ENCODE measurements at places on chromosomes 1 and 21. TPM values are rescaled to one million over a fixed set of nuclear protein-coding genes. Genes with fewer than 3 reads are reported as not detected.

Gene CLCA1
- total RNA-seq: 0.11 TPM

Gene RGS1
- total RNA-seq: 0.22 TPM

Gene GRHL3
- total RNA-seq: 1.5 TPM

Gene LCE1D
- not detected for total RNA-seq

Gene UTS2
- total RNA-seq: not detected

Gene SSU72
- 150 TPM for total RNA-seq

Gene CEP170
- 89.6 TPM for total RNA-seq

GRCh38 chr1:7726623-7727022, 44.5 kb upstream of the VAMP3 start:
- no peak for DNase-seq

DNA sequence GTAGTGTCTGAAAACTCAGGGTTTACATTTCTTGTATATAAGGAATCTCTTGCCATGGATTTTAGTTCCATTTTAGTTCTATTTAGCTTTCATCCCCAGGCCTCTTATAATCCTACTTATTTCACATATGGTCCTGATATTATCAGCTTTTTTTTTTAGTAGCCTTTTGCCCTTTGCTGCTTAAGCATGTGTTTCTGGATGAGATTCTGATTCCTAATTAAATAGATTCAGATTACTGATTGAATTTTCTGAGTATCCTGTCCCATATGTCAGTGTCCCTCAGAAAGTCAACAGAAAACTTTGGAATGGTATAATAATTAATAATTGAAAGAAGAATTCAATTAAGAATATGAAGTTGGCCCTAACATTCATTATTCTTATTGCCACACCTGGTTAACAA, 134.7 kb upstream of the HOOK1 start:
- DNase-seq: no peak

GRCh38 chr1:52343979-52344378, 22.0 kb downstream of the CC2D1B start:
- no peak for DNase-seq

GRCh38 chr1:6998267-6998666, 213.0 kb downstream of the CAMTA1 start:
- DNase-seq: peak; percentile 47

- no peak for DNase-seq
Observed at GRCh38 chr1:22339237-22339636, 112.4 kb upstream of the ZBTB40 start.

DNA sequence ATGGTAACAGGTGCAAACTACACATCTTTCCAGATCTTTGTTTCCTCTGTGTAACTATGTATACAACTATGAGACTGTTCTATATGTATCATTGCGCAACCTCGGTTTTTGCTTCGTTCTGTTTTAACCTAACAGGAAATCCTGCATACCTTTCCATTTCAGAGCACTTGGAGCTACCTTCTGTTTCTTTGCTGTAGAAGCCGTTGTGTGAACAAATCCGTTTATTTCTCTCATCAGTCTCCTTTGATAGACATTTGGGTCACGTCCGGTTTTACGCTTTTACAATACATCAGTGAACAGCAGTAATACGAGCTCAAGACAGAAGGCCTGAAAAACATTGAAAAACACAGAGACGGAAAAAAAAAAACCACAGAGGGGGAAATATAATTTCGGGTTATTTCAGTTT, 10.5 kb downstream of the ATP5IF1 start:
- no peak for DNase-seq

DNA sequence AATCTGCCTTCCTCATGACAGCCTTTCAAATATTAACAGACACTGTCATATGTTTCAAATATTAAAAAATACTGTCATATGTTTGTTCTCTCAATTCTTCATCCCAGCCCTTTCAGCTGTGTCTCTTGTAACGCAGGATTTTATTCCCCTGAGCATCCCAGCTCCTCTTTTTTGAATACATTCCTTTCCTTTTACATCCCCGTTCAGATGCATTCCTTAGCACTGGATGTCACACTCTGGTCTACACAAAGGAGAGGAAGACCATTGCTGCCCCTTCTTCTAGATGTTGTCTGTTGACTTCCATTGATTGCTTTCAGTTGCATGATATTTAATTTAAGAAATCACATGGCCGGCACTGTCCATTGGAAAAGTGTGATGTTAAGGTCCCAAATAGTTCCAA, 117.4 kb upstream of the PAXBP1 start:
- DNase-seq: no peak

GRCh38 chr1:14946684-14947238, 206.8 kb upstream of the TMEM51 start:
- no peak for DNase-seq

- no peak for DNase-seq
Observed at GRCh38 chr1:202982715-202983430, 15.8 kb upstream of the CYB5R1 start.

GRCh38 chr21:45320261-45321025, 32.7 kb upstream of the POFUT2 start:
- no peak for DNase-seq

GRCh38 chr1:21564521-21565095, 55.4 kb downstream of the ALPL start:
- no peak for DNase-seq

- DNase-seq: no peak
Observed at GRCh38 chr1:240401731-240402130, 210.2 kb downstream of the GREM2 start.

- no peak for DNase-seq
Observed at GRCh38 chr1:174569240-174569639, 121.5 kb downstream of the GPR52 start.

- DNase-seq: no peak
Observed at GRCh38 chr1:186374303-186375151, 526 bp downstream of the TPR start.

GRCh38 chr1:94257444-94257843, 20.1 kb upstream of the ARHGAP29 start:
- DNase-seq: no peak

- DNase-seq: no peak
Observed at GRCh38 chr1:206566999-206567398, 45.3 kb downstream of the EIF2D start.

GRCh38 chr1:39065542-39065941, 39.4 kb downstream of the NDUFS5 start:
- DNase-seq: no peak

GRCh38 chr1:145985129-145985501, 11.3 kb downstream of the TXNIP start:
- no peak for DNase-seq
